ENCODE measurements at places on chromosomes 12 and 14.

DNA sequence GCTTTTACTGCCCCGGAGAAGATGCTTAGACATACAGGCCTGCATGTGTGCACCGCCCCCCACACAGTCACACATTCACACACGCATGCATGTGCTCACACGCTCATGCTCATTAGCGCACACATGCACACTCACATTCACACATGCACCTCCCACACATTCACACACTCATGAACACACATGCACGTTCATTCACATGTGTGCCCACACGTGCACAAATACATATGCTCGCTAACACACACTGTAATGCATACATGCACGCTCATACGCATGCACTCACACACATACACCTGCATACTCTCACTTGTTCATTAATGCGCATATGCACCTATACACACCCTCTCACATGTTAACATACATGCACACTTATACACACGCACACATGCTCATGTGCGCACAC, 21.9 kb downstream of the TMEM132C start:
- DNase-seq = no peak

GRCh38 chr12:119825262-119825661, 51.9 kb downstream of the CIT start:
- DNase-seq = no peak

- peak; percentile 31 for DNase-seq
Measured at GRCh38 chr14:92460916-92461579, 52.5 kb upstream of the RIN3 start.

- DNase-seq = no peak
Measured at GRCh38 chr12:49010092-49010668, 8.4 kb downstream of the PRKAG1 start.

DNA sequence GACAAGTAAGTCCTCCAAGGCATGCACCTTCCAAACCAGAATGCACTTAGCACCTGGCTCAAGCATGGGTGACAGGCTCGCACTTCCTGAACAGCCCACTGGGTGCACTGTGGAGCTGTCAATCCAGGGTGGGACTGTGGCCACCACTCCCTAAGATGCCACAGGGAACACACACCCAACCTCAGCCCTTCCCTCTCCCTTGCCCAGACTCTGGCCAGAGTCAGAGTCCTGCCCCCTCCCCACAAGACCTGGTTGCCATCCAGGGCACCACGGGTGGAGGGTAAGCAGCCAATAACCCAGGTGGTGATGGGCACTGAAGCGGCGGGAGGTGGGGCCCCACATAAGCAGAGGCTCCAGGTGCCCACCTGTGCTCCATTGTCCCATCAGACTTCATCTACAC, 160.6 kb downstream of the MYRFL start:
- peak; percentile 5 for DNase-seq

DNA sequence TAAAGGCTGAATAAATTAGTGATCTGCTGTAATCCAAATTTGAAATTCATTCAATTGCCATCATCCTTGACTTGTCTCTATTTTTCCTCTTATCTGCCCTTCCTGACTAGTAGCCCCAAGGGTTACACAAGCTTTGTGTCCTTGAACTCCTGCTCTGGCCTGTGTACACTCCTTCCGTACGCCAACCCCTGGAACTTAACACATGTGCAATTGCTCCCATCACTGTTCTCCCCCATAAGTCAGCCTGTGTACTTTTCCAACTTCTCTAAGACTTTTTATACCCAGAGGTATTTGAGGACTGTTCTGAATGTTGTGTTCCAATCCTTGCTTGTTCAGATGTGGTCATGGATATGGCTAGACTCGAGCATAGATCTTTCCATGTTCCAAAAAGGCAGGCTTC, 171.1 kb upstream of the G2E3 start:
- no peak for DNase-seq

DNA sequence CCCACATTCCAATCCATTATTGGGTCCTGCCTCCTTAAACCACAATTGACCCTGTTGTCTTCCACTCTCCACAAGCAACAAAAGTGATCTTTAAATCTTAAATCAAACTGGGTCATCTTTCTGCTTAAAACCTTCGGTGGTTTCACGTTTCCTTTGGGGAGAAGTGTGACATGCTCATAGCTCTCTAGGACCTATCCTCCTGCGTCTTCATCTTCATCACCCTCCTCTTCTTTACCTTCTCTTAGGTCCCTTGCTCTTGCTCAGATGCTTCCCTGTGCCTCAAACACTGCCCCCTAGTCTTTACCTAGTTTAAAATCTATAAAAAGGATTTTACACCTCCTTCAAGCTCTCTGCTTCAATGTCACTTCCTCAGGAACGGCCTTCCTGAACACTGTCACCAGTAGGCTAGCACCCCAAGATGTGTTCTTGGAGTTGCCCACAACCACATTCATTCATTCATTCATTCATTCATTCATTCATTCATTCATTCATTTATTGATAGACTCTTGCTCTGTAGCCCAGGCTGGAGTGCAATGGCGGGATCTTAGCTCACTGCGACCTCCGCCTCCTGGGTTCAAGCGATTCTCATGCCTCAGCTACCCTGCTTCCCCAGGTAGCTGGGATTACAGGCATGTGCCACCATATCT, 46.8 kb downstream of the GALNT4 start:
- DNase-seq = no peak

DNA sequence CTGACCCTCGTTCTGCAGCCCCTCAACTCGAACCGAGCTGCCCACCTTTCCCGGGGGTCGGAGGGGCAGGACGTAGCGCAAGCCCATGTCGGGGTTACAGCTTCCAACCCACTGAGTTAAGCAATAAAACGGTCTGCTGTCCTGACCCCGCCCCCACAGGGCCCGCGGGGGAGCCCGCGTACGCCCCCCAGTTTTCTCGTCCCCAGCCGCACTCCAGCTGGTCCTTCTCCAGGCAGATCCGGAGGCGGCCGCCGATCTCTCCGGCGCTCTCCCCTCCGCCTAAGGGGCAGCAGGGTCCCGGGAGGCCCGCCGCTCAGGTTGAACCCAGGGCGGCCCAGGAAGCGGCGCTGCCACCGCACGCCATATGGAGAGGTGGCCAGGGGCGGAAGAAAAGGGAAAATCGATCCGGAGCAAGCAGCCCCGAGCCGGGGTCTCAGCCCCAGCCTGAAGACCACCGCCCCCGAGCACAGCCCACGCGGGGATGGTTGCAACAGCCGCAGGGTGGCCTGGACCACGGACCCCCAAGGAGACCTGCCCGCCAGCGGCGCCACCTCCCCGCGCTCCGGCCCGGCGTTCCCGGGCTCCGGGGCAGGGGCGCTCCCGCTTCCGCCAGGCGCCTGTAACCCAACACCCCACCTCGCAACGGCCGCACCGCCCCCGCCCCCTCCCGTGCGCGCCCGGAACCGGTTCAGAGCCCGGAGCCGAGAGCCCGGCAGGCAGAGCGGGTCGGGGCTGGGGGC, 760 bp downstream of the ACTN1 start:
- peak; percentile 34 for DNase-seq

All from T-helper 2 cell (primary cell).